ENCODE measurements at places on chromosomes 12 and 14.

DNA sequence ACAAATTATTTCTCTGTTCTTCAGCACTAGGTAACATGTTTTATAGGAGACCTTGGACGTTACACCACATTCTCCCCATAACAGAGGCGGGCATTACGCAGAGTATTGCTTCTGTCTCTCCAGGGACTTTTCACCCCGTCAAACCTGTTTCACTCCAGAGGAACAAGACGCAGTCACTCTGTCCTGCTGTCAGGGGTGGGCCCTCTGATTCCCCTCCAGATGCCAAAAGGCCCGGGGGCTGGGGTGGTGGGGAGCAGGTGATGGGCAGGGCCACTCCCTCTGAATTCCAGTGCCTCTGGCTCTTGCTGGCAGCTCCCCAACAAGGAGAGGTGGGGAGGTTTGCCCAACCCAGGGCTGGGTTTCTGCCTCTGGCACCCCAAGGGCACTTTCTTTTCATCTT is 71.9 kb downstream of the NTF3 start:
- DNase-seq, result no peak

GRCh38 chr14:35402323-35403113 is 2.0 kb downstream of the NFKBIA start:
- DNase-seq, result no peak

GRCh38 chr12:39763071-39763889 is 143.7 kb upstream of the ABCD2 start:
- no peak for DNase-seq

GRCh38 chr12:51323966-51324895 is at the start of gene BIN2:
Gene BIN2, minus strand, starts transcription at chr12:51324174. Its CDS starts 72 bp downstream, at chr12:51324102.
- DNase-seq, result no peak

DNA sequence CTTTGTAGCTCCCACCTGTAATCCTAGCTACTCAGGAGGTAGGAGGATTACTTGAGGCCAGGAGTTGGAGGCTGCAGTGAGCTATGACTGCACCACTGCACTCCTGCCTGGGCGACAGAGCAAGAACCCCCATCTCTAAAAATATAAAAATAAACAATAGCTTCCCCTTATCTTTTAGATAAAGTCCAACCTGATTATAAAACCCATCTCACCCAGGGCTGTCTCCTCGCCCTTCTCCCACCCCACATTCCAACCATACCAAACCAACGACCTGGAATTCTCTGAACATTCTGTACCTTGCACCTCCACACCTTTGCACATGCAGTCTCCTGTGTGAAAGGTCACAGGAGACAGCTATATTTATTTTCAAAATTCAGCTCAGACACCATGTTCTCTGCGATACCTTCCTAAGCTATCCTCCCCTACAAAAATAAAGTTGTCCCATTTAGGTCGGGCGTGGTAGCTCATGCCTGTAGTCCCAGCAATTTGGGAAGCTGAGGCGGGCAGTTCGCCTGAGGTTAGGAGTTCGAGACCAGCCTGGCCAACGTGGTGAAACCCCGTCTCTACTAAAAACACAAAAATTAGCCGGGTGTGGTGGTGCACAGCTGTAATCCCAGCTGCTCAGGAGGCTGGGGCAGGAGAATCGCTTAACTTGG is 7.7 kb downstream of the SLC7A7 start:
- DNase-seq, result no peak

- DNase-seq, result no peak
Observed at GRCh38 chr12:19129122-19129485, 429 bp upstream of the PLEKHA5 start.

DNA sequence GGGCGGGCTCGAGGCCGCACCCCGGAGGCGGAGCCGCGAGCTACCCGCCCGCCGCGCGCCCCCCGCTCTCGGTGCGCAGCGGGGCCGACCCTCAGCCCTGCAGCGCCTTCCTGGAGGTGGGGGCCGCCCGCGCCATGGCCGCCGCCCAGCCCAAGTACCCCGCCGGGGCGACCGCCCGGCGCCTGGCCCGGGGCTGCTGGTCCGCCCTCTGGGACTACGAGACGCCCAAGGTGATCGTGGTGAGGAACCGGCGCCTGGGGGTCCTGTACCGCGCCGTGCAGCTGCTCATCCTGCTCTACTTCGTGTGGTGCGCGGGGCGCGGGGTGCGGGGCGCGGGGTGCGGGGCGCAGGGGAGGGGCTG is at the start of gene P2RX2:
Gene P2RX2, plus strand, starts transcription at position 94 of the 361 bp plus-strand sequence. Its CDS starts 41 bp downstream, at position 135.
- DNase-seq, result no peak

- DNase-seq, result no peak
Observed at GRCh38 chr12:110998165-110998564, 77.8 kb upstream of the MYL2 start.

DNA sequence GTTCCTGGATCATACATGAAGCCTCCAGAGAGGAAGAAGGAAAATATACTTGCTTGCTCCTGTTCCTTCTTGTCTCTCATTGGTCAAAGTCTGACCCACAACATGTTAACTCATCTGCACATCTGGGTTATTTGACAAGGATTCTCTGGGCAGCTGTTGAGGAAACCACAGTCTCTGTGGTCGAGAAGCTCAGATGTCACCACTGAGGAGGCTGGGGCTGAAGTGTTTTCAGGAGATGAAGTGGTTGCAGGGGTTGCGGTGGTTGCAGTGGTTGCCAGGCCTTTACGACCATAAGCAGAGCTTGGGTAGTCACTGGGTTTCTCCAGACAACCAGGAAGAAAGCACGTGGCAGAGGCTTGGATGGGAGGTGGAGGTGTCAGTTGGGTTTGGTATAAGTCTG is 265.0 kb upstream of the LRIG3 start:
- DNase-seq, result no peak

DNA sequence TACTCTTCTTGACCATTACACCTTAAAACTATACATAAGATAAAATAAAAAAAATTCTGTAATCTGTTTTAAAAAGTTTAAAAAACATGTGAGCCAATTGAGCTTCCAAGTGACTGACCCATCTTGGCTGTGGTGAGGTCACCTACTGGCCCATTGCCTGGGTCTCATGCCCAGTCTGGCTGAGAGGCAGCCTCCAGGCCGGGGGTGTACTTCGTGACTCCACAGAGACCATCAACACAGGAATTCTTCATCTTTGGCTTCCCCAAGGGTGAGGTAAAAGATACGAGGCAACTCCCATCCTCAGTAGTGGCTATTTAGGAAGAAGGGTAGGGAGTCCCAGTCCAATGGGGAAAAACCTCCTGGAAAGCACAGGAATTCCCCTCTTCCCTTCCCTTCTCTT is 113.2 kb downstream of the APAF1 start:
- no peak for DNase-seq

GRCh38 chr12:72028966-72029365 is 90.3 kb downstream of the TPH2 start:
- DNase-seq, result no peak

GRCh38 chr12:109512608-109513007 is 35.2 kb downstream of the UBE3B start:
- DNase-seq, result no peak

DNA sequence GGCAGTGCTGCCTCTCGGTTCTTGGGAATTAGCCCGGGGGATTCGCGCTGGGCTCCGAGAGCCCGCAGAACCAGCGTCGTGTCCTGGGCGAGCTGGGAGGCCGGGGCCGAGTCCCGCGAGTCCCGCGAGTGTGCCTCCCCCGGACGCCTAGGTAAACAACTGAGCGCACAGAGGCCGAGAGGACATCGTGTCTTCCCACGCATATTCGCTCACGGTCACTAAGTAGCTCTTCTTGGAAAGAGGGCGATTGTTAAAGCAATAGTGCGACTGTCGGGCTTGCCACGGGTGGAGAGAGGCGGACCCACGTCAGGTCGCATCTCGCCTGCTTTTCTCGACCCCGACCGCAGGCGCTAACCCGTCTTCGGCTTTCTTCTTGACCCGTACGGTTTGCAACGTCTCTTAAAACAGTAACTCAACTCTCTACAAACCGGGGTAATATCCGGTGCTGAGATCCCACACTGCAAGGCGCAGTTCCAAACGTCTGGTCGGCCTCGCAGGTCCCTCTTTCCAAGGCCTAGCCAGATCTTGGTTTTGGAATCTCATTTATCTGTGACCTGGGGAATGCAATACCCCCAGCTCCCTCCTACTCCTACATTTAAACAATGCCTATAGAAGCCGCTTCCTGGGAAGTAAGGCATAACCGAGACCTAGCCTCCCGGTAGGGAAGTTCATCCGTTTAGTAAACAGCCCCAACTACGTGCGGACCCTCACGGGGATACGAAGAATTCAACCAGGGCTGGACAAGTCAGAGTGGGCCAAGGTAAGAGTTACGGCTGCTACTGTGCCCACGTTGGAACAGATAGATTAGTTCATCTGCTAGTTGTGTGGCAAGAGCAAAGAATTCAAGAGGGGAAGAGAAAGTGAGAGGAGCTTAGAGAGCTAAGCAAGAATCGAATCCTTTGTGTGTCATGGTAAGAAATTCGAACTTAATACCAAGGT is 736 bp upstream of the PHLDA1 start:
- peak; percentile 55 for DNase-seq

GRCh38 chr14:101197595-101198397 is 294.3 kb upstream of the RTL1 start:
- no peak for DNase-seq

Data from ovary (tissue), 10 donors.